G401 (cell line): ENCODE measurements at places on chromosomes 1 and 21.

- no peak for DNase-seq
Observed at GRCh38 chr1:219412772-219413171, 200.1 kb downstream of the ZC3H11B start.

GRCh38 chr1:155003227-155003765 lies 694 bp downstream of the ZBTB7B start:
- peak; percentile 56 for DNase-seq

- no peak for DNase-seq
Observed at GRCh38 chr1:55559842-55560241, 344.7 kb upstream of the USP24 start.

- no peak for DNase-seq
Observed at GRCh38 chr1:34885405-34886247, 26.1 kb upstream of the SMIM12 start.

GRCh38 chr21:14215971-14216641 lies at the start of gene RBM11:
TSS of gene RBM11 (plus strand) at chr21:14216157. CDS start at chr21:14216187, 30 bp downstream.
- peak; percentile 62 for DNase-seq

DNA sequence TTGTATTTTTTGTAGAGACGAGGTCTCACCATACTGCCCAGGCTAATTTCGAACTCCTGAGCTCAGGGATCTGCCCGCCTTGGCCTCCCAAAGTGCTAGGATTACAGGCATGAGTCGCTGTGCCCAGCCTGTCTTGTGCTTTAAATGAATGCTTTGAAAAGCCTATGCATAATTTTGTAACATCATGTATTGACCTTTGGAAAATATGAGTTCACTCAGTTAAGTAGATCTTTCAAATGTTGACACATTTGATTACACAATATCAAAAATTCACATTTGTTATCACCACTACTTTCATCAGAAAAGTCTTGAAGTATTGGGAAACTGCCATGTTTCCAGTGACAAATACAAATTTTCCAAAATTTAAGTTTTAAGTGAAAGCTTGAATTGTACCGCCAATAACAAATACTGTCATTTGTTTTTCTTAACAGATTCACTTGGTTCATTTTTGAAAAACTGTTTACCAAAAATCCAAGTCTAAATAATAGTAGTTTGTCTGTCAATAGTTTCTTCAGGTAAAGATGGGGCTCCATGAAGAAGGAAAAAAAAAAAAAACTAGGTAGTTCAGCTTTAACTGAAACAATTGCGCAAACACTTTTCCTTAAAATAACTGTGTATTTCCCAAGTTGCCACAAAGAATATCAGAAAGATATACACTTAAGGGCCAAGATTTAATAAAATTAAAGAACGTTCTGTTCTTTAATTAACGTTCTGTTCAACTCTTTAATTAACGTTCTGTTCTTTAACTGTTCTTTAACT lies 233.2 kb upstream of the NR5A2 start:
- DNase-seq: no peak

- peak; percentile 46 for DNase-seq
Observed at GRCh38 chr21:16578912-16579311, 849.1 kb downstream of the USP25 start.

DNA sequence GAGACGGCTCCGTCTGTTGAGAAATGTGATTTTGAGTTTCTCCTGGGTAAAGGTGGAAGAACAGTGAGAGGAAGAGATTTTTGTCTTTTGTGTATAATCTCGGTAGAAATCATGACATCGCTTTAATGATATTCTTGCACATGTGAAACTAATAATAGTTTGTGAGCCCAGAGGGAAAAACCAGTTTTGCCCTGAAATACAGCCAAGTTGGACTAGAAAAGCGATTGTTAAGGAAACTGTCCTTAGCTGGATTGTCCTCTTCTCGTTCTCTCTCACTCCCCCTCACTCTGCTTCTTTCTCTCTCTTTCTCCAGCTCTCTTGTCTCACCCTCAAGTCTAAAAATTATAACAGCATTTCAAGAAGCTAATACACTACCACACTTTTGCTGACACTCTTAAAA lies 17.1 kb downstream of the KCNJ6 start:
- no peak for DNase-seq

- DNase-seq: no peak
Observed at GRCh38 chr1:103513711-103514110, 11.8 kb upstream of the RNPC3 start.

DNA sequence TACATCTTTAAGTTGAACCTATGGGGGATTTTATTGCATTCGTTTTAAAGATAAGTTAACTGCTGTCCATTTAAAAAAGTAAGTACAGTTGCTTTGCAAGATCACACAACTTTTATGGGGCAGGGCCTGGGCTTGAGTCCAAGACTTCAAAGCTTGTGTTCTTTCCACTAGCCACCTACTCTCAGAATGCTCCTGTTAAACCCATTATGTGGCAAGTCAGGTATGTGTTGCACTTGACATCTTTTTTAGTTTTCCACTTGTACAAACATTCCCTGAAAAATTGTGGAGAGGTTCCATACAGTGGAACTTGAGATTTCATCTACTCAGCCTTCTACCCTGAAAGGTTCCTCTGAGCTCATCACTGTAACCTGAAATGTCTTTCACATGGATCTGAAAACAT lies 235.5 kb upstream of the SGIP1 start:
- no peak for DNase-seq

GRCh38 chr1:173285048-173285447 lies 77.9 kb upstream of the TNFSF4 start:
- no peak for DNase-seq

DNA sequence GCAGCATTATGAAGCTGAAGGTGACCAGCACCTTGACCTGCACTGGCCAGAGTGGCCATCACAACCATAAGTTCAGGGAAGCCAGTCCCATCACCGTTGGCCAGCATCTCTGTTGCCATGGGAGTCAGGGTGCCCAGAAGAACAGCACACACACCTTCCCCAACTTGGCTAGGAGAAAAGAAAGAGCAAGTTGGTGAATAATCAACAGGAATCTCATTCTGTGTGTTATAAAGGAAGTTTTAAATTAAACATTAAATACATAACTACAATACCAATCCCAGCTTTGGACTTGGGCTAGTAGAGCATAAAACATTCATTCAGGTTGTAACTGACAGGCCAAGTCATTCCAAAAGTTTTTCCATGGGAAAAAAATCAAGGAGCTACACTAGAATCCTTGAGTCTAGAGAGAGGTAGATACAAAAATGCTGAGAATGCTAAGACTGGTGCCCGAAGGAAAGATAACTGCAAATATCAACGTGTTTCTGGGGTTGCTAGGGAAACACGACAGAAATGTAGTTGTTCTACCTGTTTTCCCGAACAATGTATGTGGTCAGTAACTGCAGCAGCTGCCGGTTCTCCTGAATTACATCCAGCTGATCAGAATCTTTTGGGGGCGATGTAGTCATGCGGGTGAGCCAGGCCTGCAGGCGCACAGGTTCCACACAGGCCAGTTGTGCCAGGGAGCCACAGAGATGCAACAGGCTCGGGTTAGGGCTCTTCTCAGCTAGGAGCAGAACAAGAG lies 45.6 kb downstream of the UBR4 start:
- DNase-seq: no peak

- DNase-seq: no peak
Observed at GRCh38 chr1:21913258-21913657, 23.9 kb downstream of the HSPG2 start.

DNA sequence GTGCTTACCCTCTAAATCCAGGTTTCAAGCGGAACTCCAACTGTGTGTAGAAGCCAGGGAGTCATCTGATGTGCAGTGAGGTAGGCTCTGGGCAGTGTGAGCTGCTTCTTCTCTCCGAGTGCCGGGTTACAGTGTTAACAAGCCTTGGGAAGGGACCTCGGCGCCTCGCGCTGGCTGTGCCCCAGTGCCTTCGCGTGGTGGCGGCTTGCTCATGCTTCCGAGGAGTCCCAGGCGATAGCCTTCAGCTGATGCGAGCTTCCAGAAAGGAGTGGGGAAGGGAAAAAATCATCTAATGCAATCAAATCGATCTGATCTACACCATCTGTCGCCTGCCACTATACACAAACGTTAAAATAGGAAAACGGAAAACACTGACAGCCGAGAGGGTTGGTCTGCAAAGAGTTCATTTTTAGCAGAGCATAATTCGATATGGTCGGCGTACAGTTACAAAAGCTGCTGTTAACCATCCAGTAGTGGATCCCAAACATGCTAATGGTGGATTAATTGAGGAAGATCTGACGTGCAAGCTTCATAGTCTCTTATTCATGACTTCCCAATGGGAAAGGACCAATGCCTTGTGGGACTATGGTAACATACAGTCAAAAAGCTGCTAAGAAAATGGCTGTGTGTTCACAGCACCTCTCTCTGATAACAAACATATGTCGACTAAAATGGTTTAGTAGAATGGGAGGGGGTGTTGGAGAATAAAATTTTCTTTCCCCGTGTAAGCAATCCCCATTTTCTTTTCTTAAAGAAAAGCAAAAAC lies 128.7 kb upstream of the DPYD start:
- no peak for DNase-seq

- DNase-seq: no peak
Observed at GRCh38 chr21:39597595-39597994, 15.1 kb upstream of the B3GALT5 start.

GRCh38 chr1:33280091-33280661 lies 23.9 kb downstream of the ZNF362 start:
- no peak for DNase-seq
